T-cell (primary cell): ENCODE measurements at places on chromosomes 1 and 21.

DNA sequence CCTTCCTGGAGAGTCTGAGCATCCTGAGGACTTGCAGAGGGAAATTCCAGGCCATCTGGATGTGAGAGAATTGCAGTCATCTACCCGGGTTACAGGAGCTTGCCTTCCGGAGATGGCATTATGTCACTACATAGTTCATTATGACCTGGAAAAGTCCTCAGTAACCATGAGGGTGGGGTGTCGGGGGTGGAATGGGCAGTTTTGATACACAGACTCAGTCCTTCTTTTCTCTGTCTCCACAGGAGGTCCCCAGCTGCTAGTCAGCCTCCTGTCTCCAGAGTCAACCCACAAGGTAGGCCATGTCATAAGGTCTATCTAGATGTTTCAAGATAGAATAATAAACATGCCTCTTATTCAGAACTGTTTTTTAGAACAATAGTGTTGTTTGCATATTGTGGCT lies 268.2 kb upstream of the SGIP1 start:
- DNase-seq = no peak
- no peaks in the 10 kb centered on the region for H3K27me3 ChIP-seq
- no peak overlapping the region for H3K27ac ChIP-seq
- no peak overlapping the region for H3K4me3 ChIP-seq
- H3K36me3 ChIP-seq = no peaks in the 10 kb centered on the region
- H3K4me1 ChIP-seq = peaks cover 6% of the 10 kb centered on the region

GRCh38 chr1:178353524-178353923 lies 143.2 kb downstream of the CLEC20A start:
- no peak overlapping the region for H3K4me3 ChIP-seq
- no peaks in the 10 kb centered on the region for H3K27me3 ChIP-seq
- no peaks in the 10 kb centered on the region for H3K4me1 ChIP-seq
- H3K27ac ChIP-seq = no peak overlapping the region

DNA sequence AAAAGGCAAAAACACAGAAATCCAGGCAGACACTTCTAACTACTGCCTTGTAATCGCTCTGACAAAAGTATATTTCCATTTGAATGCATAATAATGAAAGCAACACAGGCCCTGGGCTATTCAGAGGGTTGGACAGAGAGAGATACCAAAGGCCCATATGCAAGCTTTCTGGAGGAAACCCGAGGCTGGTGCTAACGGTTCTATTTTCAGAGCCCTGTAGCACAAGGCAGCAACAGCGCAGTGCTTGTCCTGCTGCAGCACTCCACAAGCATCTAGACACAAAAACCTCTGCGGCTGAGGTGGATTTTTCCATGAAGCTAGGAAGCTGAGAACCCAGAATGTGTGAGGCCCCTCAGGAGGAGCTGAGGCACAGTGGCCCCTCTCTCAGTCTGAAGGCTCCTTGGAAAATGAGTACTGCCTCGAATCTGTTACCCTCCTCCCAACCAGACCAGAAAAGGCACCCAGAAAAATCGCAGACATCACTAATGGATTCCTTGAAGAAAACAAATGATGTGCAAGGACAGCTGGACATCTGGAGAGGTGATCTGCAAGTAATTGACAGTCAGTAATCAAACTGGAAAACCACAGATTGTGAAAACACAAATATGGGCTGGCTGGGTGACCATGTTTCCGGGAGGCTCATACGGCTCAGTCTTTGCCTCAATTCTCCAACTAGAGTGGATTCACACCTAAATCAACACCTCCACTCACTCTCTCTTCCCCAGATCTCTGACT lies 54.0 kb downstream of the COLGALT2 start:
- H3K36me3 ChIP-seq = no peaks in the 10 kb centered on the region
- no peak overlapping the region for H3K27ac ChIP-seq
- no peaks in the 10 kb centered on the region for H3K4me1 ChIP-seq
- DNase-seq = no peak

- no peaks in the 10 kb centered on the region for H3K36me3 ChIP-seq
- no peak for DNase-seq
- H3K27me3 ChIP-seq = peaks cover 75% of the 10 kb centered on the region
- H3K4me1 ChIP-seq = no peaks in the 10 kb centered on the region
- no peak overlapping the region for H3K4me3 ChIP-seq
- no peak overlapping the region for H3K27ac ChIP-seq
These were observed 13.0 kb upstream of the PEAR1 start for GRCh38 chr1:156880473-156880872.

GRCh38 chr1:174058624-174059023 lies 36.5 kb upstream of the RC3H1 start:
- H3K36me3 ChIP-seq = no peaks in the 10 kb centered on the region
- no peak overlapping the region for H3K4me3 ChIP-seq
- H3K4me1 ChIP-seq = no peaks in the 10 kb centered on the region
- no peak for DNase-seq
- no peak overlapping the region for H3K27ac ChIP-seq

DNA sequence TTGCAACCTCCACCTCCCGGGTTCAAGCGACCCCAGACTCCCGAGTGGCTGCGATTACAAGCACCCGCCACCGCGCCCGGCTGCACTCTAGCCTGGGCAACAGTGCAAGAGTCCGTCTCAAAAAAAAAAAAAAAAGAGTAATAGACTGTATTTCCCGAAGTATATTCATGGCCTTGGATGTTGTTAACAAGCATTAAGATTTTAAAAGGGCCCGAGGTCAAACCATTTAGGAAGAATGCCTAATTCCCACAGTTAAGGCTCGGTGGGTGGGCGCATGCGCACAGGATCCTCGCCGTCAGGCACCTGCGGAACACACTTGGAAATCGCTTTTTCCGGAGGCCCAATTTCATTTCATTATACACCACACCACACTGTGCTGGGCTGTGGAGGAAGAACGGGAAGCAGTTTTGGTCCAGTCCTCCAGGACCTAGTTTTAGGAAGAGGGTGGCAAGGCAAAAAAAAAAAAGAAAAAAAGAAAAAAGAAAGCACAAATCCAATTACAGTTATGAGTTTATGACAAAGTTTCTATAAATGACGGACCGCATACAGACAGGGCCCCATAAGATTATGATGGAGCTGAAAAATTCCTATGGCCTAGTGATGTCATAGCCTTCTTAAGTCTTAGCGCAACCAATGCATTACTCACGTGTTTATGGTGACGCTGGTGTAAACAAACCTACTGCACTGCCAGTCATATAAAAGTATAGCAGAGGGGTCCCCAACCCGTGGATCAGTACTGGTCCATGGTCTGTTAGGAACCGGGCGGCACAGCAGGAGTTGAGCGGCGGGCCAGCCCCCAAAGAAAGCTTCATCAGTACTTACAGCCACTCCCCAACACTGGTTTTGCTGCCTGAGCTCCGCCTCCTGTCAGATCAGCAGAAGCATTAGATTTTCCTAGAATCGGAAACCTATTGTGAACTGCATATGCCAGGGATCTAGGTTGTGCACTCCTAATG lies 38.2 kb downstream of the H3-3A start:
- H3K4me1 ChIP-seq = peaks cover 12% of the 10 kb centered on the region
- no peak overlapping the region for H3K27ac ChIP-seq
- DNase-seq = no peak

GRCh38 chr1:221415651-221416050 lies 326.2 kb downstream of the DUSP10 start:
- no peak overlapping the region for H3K4me3 ChIP-seq
- H3K27me3 ChIP-seq = no peaks in the 10 kb centered on the region
- no peak overlapping the region for H3K27ac ChIP-seq
- no peaks in the 10 kb centered on the region for H3K4me1 ChIP-seq
- H3K36me3 ChIP-seq = no peaks in the 10 kb centered on the region

DNA sequence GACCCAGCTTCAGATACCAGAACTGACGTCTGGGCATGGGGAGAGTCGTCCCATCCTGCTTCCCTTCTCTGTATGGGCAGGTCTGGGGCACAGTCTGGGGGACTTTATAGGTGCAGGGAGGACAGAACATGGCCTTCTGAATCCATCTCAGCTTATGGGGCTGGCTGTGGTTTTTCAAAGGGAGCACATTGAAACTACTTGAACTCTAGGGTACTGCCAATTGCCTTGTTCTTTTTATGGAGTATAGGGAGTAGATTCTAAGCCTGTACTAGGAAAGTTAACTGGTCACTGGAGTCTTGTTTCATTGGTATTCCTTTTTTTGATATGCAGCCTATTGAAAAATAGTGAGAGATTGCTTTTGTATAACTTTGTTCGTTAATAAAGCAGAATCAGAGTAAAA lies 90.2 kb downstream of the ATP5PO start:
- H3K27ac ChIP-seq = no peak overlapping the region
- no peak for DNase-seq
- H3K36me3 ChIP-seq = no peaks in the 10 kb centered on the region

DNA sequence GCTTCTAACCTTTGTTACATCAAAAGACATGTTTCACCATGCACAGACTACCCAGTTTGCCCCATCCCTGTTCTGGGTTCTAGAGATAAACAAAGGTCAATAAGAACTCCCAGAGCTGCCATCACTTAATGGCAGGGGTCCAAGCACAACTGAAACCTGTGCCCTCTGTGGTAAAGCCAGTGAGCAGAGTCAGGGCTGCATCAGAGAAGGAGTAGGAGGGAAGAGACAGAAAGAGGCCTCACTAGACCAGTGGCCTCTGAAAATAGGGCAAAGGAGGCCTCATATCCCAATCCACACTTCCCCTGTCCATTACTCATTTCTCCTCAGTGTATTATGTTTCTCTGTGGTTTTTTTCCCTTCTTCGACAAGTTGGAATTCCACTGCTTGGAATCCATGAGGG lies 10.2 kb downstream of the ATP1A2 start:
- no peak overlapping the region for H3K4me3 ChIP-seq
- H3K27me3 ChIP-seq = peaks cover 12% of the 10 kb centered on the region
- H3K36me3 ChIP-seq = no peaks in the 10 kb centered on the region
- DNase-seq = no peak
- H3K4me1 ChIP-seq = no peaks in the 10 kb centered on the region
